ENCODE measurements at places on chromosomes 6 and 20. TPM values are rescaled to one million over a fixed set of nuclear protein-coding genes. Genes with fewer than 3 reads are reported as not detected.

DNA sequence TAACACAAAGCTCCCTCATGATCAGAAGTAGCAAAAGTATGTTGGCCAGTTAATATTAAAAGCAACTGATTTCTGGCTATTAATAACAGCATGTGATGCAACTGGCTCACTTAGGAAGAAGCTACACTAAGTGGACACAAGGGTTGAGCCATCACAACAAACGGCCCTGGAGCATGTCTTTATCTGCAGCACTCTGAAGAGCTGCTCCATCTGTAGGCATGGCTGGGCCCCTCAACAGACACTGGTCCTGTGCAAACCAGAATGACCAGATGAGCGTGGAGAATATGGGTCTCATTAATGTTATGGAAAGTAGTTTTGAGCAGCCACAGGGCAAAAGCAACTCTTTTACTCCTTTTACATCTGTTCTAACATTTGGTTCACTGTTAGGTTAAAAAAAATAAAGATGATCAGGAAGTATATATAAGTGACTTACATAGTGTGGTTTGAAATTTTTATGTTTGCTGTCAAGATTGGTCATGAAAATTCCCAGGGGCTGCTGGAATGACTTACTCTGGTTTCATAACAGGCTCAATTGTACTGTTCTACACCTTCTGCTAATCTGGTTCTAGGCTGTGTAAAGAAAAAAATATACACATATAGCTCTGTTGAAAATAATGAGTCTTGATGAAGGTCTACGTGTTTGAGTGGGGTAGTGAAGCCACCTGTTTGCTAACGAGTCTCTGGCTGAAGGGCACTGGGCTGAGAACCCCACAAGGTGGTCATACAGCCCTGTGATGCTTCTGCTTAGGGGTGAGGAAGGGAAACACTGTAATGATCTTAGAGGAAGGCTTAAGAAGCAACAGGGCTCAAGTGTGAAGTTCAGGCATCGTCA lies 58.1 kb downstream of the INSM1 start:
- peak; percentile 23 for DNase-seq

DNA sequence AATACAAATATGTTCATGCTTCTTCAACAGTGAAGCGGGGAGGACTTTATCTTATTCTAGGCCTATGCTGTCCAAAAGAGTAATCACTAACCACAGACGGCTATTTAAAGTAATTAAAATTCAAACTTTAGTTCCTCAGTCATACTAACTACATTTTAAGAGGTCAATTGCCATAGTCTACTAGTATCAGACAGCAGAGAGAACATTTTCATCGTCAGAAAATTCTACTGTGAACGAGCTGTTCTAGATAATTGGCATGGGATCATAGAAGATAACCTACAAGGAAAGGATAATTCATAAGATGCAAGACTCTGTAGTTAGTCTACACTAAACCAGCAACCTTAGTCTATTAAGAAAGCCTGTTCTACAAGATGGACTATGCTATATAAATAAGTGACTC lies 44.4 kb downstream of the PRKN start:
- no peak for DNase-seq

DNA sequence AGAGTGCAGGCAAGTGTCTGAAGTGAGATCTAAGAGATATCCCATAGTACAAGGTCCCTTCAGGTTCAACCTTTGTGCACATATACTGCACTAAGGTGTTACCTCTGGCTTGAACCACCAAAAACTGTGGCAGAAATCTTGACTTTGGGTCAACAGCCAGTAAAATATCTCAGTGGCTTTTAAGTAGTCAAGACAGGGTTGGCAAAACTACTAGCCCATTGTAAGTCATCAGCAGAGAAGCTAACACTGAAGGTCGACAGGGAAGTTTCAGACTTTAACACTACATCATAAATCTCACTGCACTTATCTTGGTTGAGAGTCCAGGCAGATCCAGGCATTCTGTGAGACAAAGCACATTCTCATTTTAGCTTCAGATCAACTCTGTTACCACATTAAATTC lies 1684.7 kb downstream of the HACE1 start:
- DNase-seq: no peak

DNA sequence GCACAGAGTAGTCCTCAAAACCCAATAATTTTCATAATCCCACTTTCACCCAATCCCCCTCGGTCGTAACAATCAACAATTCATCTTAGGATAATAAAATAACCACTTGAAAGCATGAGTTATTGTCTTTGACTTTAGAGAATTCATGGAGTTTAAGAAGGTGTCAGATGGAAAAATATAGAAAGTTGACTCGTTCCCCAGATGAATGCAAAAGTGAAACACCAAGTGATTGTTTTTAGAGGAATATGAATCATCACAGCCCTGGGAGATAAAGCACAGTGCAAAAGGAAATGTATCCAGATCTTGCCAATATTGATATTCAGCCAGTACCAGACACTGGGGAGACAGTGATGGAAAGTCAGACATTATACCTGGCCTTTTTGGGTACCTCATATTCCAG lies 860.5 kb downstream of the DHX35 start:
- peak; percentile 42 for DNase-seq

DNA sequence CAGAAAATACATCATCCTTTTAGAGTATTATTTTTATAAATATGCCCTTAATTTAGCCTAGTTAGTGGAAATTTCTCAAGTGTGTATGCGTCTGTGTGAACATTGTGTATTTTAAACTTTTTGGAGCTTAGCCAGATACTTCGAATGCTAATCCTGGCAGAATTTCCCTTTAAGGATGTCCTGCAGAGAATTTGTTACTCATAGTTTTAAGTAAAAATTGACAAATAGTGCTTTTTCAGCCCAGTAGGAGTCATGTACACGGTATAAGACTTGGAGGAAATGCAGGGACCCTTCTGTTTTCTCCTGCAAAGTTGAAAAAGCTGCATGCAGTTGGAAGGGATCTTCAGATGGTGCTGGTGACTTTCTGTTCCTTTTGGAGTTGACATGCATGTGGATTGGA lies at the start of gene FHL5:
FHL5 (plus strand) TSS at position 243 of the 400 bp plus-strand sequence. CDS start 40,486 bp downstream, outside the sequence.
- no peak for DNase-seq

DNA sequence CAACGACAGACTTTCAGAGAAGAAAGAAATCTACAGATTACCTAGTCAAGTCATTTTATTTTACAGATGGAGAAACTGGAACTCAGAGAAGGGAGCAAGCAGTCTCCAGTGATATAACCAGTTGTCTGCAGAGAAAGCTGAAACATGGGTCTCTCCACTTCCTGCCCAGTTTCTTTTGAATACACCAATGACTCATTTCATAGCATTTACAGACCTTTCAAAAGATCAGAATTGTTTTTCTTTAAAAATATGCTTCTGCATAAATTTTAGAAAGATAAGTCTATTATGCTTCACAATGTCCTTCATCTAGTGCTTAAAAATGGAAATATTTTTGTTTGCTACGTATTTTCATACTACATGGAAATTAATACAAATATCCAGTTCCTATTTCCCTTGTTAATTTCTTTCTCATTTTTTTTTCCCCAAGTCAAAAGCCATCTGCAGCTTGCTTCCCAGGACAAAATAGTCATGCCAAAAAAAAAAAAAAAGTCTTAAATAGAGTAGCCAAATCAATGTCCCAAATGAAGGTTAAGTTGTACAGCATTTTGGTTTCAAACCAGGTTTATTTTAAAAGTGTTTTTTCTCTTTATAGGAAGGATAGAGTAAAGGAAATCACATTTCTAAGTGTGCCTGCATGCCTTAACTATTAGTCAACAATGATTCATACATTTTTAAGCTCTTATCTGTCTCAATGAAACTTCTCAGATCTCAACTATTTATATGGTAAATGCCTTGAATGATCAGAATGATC lies 36.9 kb downstream of the ARHGAP18 start:
- DNase-seq: peak; percentile 87

The DCDC2 gene
- total RNA-seq: not detected

The SLC17A2 gene
- total RNA-seq: not detected

The POPDC3 gene
- total RNA-seq: 25.8 TPM
